ENCODE measurements at places on chromosomes 7 and 10.
A peak's percentile ranks its signal among the peaks of the same experiment; 100 is the strongest.

DNA sequence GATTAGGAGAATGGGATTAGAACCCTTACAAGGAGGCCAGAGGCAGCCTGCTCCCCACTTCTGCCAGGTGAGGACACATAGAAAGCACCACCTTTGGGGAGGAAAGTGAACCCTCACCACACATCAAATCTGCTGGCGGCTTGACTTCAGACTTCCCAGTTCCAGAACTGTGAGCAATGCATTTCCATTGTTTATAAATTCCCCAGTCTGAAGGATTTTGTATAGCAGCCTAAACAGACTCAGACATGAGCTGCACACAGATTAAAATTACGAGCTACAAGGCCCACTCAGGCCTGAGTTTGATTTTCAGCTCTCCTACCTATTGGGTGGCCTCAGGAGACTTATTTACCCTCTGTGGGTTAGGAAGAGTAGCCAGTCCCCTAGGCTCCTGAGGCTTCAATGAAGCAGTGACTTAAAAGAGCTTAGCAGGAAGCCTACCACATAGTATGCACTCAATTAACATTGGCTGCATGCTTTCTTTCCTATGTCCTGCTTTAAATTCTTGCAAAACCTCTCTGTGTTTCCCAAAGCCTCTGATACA lies 350.7 kb upstream of the ZMIZ1 start:
- DNase-seq, result no peak

DNA sequence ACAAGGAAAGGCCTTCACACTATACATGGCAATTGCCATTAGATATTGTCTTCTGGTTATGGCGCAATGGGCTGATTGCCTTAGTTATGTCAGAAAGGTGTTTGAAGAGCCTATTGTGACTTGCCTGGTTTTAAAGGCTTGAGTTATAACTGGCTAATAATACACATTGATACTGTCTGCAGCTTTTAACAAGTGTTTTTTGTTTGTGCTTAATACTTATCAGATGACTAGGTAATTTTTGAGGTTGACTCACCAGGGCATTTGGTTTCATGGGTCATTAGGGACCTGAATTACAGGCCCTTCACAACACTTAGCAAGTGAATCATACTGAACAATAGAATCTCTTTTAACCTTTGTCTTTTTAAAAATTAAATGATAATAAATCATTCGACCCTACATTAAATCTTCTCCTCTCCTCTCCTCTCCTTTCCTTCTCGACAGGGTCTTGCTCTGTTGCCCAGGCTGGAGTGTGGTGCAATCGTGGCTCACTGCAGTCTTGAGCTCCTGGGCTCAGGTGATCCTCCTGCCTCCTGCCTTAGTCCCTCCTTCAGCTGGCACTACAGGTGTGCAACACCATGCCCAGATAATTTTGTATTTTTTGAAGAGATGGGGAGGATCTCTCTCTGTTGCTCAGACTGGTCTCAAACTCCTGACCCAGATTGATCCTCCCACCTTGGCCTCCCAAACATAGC lies 196.3 kb downstream of the JCAD start:
- no peak for DNase-seq

DNA sequence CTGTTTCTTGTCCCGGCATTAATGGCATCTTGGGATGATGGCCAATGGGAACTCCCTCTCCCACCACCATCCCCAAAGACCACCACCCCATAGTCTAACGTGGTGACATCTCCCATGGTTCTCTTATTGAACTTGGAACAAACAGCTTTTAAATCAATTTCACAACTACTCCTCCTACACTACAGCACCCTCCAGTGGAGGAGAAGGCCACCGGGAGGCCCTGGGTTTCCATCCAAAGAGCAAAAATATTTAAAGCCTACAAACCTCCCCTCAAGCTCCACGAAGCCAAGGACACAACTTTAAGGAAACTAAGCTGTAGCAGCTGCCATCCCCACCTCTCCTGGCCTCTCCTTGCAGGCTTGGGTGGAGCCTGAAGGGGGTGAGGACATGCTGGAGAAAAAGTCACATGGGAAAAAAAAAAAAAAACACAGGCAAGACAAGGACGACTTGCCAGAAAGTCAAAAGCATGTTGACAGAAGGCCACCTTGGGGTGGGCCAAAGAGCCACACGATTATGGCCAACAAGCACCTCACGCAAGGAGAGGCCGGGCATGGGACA lies 94.0 kb upstream of the LANCL2 start:
- peak; percentile 23 for DNase-seq

DNA sequence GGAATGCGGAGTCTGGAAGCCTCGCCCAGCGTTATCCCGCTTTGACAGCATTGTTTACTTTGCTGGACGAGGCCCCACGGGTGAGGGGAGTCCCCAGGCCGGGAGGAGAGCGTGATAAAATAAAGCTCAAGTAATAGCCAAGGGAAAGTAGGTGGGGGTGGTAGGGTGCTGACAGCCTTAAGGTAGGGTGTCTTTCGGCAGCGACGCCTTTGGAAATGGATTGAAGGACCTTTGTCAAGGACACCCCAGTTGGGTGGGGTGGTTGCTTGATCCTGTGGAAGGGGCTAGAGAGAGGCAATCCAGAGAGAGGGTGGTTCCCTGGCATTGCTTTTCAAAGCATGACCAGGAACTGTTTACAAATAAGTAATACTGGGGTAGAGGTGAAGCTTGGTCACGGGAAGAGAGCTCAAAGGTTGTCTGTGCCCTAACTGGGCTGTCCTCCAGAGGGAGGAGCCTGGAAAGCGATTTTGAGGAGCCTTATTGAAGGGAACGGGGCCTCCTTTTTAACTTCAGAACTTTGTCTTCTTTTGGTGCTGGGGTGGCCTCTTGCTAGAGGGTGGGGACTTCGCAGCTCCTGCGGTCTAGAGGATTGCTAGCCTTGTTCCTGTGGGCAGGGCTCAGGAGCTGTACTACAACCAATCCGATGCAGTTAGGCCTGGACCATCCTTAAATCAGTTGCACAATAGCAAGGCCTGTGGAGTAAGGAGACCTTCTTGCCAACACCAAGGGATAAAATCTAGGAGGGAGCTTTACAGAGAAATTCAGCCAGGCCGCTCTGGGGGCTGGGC lies 1.3 kb downstream of the EIF4EBP2 start:
- peak; percentile 53 for DNase-seq

GRCh38 chr10:92464364-92464763 lies 109.5 kb downstream of the IDE start:
- no peak for DNase-seq

DNA sequence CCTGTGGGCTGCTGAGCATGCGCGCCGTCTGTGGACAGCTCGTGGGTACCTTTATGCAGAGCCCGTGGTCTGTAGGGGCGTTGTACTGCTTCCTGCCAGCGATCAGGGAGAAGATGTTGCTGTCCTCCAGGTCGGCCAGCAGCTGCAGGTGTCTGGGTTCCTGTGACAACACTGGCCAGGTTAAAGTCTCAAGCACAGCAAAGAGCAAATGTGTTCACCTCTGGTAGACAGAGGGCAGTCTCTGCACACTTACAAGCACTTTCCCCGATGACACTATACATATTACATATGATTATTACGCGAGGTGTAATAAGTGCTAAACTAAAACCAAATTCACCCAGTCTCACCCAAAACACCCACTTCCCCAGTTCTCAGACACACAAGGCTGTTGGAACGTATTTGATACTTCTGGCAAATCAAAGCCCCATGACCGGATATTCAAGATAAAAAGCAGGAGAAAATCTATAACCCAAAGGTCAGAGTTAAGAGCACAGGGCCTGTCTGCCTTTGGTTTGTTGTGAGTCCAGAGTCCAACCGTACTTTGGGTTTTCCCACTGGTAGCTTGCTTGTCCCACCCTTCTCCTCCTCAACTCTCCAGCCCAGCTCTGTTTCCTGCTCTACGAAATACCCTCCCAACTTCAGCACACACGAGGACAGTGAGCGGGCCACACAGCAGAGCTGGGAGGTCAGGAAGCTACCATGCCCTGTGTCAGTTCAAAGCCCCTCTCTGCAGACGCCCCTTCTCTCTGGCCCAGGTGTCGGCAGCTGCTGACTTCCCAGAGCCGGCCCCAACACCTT lies 49.7 kb upstream of the DDC start:
- no peak for DNase-seq

- DNase-seq, result no peak
Measured at GRCh38 chr10:83725567-83725966, 413.7 kb upstream of the GHITM start.

- no peak for DNase-seq
Measured at GRCh38 chr7:151248346-151249033, at the start of gene SMARCD3. TSS of gene SMARCD3 (minus strand) at chr7:151248694. CDS start at chr7:151248562, 132 bp downstream.

DNA sequence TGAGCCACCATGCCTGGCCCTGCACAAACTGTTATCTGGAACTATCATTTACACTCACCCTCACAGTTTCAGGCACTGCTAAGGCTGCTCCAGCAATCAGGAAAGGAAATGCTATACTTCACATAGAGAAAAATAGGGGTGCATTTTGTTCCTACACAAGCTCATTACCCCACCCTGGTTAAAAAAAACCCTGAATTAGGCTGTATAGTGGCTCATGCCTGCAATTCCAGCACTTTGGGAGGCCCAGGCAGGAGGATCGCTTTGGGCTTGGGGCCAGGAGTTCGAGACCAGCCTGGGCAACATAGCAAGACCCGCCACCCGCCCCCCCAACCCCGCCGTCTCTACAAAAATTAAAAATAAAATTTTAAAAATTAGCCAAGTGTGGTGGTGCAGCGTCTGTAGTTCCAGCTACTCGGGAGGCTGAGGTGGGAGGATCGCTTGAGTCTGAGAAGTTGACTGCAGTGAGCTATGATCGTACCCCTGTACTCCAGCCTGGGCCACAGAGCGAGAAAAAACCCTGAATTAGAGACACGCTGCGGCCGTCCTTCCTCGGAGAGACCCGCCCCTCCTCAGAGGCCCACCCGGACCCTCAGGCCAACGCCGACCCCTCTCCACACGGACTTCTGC lies 539 bp downstream of the PTCD1 start:
- DNase-seq, result no peak

DNA sequence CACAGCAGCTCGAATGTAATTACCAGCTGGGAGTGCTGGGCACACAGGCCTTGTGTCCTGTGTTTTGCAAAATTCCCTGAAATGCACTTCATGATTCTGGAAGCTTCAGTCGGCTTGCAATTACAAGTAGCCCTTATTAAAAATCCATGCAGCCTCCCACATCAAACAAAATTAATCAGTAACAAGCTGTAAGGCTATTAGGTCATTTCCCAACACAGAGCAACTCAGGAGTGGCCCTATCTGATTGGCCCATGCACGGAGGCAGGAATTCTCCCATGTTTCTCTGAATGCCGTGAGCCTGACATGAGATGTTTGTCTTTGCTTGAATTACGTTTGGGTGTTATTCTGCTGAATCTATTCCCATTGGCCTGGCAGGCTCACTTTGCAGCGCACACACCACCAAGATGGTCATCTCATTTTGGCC lies 36.9 kb downstream of the FOXL3 start:
- no peak for DNase-seq

- DNase-seq, result no peak
Measured at GRCh38 chr10:69738858-69739435, 62.8 kb upstream of the COL13A1 start.

GRCh38 chr7:82534684-82535083 lies 91.1 kb upstream of the CACNA2D1 start:
- no peak for DNase-seq

Data from GM10248 (cell line).